Karpas-422 (cell line): ENCODE measurements at places on chromosomes 1 and 21.
A peak's percentile ranks its signal among the peaks of the same experiment; 100 is the strongest.

GRCh38 chr1:150093805-150094204 lies 26.2 kb downstream of the VPS45 start:
- DNase-seq = no peak

DNA sequence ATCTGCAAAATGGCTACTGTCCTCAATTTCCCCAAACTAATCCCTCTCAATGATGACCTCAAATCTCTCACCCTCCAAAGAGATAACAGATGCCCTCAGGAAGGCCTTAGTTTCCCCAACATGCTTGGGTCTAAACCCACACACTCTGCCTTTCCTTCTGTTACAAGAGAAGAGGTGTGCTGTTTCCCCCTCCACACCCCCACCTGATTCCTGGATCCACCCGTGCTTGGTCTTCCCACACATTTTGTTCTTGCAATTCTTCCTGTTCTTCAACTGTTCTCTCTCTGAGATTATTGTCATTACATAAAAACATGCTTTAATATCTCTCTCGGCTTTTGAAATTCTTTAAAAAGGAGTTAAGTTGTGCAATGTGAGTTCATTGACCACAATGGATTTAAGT lies 5.7 kb upstream of the CBR3 start:
- DNase-seq = peak; percentile 7

DNA sequence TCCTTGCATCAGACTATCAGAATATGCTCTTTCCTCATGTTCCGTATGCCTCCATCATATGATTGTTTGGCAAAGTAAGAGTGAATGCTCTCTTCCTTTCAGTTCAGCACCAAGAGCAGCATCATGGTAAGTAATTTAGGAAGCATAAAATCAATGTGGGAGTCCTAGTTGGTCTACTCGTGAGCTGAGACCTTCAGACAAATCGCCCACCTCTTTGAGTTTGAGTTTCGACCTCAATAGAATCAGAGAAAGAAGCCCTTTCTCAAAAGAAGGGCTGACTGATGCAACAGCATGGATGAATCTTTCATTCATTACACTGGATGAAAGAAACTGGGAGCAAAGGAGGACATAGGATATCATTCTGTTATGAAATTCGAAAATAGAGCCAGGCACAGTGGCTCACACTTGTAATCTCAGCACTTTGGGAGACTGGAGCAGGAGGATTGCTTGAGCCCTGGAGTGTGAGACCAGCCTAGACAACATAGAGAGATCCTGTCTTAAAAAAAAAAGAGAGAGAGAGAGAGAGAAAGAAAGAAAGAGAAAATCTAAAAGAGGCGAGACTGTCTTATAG lies 112.5 kb downstream of the ZC3H11B start:
- DNase-seq = no peak

DNA sequence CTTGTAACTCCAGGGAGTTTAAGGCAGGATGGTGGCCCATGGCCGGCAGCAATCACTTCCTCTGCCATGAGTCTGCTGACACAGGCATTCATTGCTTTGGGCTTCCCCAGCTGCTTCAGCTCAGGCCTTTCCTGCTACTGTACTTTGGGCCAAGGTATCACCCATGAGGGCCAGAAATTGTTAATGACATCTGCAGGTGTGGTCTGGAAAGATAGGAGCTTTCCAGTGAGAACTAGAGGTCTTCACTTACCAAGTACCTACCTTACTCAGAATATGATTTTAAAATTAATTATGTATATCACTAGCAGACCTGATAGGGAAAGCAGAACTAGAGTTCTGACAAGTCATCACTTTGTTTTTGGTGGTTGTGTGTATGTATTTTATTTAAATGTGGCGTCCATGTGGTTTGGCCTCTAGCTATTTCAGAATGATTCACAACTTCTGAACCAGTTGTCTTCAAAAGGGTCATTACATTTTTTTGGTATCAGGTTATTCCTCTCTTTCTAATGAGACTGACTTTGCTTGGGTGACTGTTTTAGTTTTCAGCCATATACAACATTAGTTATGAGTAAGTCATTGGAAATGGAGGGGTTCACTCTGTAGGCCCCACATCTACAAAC lies 2.7 kb downstream of the RGL1 start:
- no peak for DNase-seq

DNA sequence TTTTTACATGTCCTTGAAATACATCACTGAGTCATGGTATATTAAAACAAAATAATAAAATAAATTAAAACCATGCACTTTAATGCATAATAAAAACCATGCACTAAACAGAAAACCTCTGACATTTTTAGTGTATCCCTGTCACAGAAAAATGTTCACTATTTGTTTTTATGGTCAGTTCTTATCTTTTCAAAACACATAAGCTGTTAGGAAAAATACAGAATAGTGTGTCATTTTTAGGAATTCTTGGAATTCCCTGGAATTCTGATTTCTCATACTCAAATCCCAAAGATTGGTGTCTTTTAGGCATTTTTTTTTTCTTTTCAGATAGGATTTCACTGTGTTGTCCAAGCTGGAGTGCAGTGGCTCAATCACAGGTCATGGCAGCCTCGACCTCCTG lies 25.1 kb upstream of the TINAGL1 start:
- no peak for DNase-seq

DNA sequence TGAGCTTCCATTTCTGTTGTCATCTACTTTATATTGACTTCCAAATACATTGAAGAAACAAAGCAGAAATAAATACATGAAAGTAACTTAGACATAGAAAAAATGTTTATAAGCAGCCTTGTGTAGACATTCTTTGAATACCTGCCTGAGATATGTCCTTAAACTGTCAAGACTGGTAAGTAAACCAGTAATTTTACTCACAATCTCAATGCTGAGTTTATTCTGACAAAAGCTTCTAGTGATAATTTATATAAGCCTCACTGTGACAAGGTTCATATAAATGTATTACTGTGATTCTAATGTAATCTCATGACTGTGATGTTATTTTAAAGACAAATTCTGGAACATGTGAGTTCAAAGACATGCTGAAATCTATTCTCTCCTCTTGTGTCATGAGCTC lies 516.7 kb upstream of the B3GALT2 start:
- DNase-seq = no peak

GRCh38 chr1:55071477-55071876 lies 32.1 kb downstream of the PCSK9 start:
- DNase-seq = no peak

GRCh38 chr1:172360511-172360910 lies 60.0 kb upstream of the C1orf105 start:
- no peak for DNase-seq

DNA sequence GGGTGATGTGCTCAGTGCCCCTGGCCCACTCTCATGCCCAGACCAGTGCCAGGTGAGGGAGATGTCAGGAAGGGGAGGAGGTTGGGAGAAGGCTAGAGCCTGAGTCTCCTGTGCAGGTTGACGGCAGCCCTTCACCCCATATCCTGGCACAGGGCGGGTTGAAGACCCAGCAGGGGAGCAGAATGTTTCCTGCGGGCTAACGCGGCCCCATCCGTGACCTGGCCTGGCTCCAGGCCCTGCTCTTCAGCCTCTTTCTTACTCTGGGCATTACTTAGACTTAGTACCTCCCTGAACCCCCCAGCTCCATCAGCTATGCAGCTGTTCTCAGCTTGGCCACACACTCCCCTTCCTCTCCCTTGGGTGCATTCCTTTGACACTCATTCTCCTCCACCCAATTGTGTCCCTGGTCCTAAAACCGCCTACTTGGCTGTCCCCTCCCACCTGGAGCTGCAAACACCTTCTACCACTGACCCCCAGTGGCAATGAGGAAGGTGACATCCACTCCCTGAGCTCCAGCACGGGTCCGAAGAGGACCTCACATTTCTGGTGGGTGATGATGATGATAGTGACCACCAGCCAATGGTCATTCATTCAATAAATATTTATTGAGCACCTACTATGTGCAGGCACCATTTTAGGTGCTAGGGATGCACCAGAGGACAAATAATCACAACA lies 179.0 kb downstream of the PTPRU start:
- DNase-seq = peak; percentile 51

- DNase-seq = no peak
Observed at GRCh38 chr1:117599286-117600221, 6.3 kb upstream of the TENT5C start.
